Stimulated activated CD8-positive, alpha-beta memory T cell treated with anti-CD3 and anti-CD28 coated beads, Interleukin-7, amount 100 ng/mL, for 1 hour (primary cell): ENCODE measurements at places on chromosomes 3 and 15.

GRCh38 chr3:157775446-157775845, 272.2 kb upstream of the VEPH1 start:
- DNase-seq, result no peak

GRCh38 chr15:32970847-32971246, 223.7 kb downstream of the FMN1 start:
- DNase-seq, result no peak

GRCh38 chr3:122390665-122391064, 6.7 kb downstream of the FAM162A start:
- no peak for DNase-seq

- no peak for DNase-seq
Measured at GRCh38 chr3:24683633-24684384, 189.2 kb upstream of the THRB start.

- no peak for DNase-seq
Measured at GRCh38 chr3:163809540-163809993, 1268.7 kb downstream of the SI start.

DNA sequence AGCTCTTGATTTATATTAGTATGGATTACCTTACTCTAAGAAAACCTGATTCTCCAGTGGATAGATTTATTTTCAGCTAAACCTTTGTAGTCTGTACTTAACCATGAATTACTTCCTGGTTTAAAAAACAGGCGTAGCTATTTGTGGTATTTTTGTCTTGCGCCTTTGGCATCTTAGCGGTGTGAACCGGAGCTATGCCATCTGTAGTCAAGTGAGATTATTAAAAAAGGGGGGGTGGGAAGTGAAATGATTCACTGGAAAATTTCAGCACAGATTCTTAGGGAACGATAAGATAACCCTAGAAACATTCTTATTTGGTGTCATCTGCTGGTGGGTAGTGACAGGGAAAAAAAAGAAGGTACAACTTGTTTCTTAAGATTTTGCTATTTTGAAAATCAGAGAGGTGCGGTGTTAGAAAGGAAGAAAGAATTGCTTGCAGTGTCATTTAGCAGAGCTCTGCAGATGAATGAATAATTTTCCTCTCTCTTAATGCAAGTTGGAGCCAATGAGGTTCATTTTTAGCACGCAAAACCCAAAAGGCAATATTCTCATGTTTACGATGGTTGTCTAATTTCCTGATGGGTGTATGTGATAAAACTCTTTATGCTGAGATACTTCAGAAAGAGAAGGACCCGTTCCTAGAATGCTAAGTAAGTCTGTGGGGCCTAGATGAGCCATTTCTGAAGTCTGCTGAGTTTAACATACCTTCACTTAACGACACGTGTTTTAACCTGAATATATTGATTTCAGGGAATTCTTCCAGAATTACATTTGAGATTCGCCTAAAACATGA, 44.0 kb downstream of the PSMD6 start:
- DNase-seq, result no peak

DNA sequence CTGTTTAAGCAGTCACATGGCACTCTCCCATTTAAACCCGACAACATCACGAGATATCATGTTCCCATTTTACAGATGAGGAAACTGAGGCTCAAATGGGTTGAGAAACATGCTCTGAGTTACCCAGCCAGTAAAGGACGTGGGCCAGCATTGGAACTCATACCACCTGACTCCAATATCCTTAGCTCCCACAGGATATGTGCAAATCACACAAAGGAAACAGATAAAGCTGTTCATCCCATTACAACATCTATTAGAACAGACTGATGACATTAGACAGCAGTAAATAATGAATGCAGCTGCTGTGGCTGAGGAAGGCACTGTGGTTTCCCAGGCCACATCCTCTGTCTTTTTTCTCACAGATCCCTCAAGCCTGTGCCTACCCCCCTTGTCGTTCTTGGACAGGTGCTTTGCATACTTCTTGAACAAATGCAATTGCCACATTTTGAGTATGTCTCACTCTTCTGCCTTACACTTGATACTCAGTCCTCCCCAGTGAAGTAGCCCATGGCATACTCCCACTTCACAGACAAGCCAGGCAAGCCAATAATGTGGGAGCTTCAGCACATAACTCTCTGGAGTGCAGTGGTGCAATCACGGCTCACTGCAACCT, 17.7 kb downstream of the FRMD4B start:
- no peak for DNase-seq

- no peak for DNase-seq
Measured at GRCh38 chr3:136181741-136182140, 14.4 kb downstream of the MSL2 start.

DNA sequence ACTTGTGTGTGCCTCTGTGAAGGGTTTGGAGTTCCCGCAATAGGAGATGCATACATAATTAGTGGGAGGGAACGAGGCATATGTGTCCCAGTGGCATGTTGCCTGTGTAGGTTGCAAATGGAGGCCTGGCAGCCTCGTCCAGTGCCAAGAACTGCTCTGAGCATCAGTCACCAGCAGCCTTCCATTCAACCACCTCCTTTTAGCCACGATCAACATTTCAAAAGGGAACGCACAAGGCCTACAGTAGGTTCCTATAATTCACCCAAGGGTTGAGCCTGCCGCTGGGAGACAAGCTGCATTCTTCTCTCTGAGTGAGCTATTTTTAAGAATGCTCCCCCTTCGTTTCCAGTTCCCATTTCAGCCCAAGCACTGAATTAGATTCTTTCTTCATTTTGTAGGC, 78.8 kb upstream of the CTNNB1 start:
- no peak for DNase-seq

DNA sequence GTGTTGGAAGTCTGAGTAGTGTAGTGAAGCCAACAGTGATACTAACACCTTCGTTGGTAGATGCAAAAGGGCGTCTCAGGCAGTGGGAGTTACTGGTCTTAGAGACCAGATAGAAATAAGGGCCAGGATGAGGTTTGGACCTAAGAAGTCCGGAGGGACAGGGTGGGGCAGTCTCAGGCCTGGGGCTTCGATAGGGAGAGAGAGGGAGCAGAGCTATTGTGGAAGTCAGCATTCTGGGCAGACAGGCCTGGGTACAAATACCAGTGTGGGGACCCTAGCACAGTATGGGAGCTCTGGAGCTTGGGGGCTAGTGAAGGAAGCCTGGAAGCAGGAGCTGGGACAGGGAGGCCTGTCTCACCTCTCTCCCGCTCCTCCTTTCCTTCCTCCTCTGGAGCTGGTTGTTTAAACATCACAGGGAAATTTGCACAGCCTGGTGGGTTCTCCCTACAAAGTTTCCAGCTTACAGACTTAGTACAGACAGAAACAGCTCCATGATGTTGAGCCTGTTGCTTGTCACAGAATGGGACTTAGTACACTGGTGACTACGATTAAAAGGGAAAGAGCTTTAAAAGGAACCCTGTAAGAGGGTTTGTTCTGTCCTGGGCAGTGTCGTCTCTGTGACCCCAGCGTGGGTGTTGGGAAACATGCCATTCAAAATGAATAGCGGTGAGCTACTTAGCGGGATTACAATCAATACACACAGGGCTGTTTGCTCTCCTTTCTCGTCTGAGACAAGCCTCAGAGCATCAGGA, 76.4 kb upstream of the TNFAIP8L3 start:
- DNase-seq, result no peak

DNA sequence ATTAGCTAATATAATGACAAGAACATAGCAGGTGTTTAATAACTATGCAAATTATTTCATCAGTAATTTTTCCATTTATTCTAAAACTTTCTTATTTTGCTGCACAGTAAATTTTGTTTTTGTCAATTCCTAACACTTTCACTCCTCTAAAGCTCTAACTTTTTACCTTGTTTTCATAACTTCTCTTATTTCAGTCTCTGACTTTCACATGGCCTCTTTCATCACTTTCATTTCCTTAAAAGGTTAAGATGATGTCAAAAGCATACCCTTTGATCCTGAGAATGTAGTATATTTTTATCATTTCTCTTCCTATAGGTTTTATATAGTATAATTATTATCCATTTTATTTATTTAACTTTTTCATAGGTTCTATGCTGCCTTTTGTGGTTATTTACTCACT, 1325.8 kb upstream of the ALCAM start:
- DNase-seq, result no peak

GRCh38 chr3:119939077-119939476, 155.2 kb downstream of the GSK3B start:
- no peak for DNase-seq

GRCh38 chr3:28916713-28917499, 364.0 kb upstream of the RBMS3 start:
- DNase-seq, result no peak

DNA sequence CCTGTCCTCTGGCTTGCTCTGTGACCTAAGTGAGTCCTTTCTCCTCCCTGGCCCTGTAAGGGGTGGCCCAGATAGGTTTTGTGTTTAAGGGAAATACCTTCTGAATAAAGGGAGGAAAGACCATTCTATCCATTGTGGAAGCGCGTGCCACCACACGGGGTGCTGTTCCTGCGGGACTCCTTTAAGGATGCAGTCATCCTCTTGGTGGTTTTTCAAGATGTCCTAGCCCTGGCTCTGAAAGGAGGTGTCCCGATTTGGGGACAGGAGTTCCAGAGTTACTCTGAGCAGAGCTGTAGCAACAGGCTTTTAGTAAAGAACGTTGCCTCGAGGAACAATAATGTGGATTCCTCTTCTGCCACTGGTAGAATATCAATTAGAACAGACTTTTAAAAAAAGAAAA, 9.6 kb downstream of the SLC6A6 start:
- no peak for DNase-seq

- no peak for DNase-seq
Measured at GRCh38 chr15:96893159-96893906, 562.8 kb downstream of the NR2F2 start.

GRCh38 chr3:102174312-102174712, 260.5 kb upstream of the ZPLD1 start:
- no peak for DNase-seq

DNA sequence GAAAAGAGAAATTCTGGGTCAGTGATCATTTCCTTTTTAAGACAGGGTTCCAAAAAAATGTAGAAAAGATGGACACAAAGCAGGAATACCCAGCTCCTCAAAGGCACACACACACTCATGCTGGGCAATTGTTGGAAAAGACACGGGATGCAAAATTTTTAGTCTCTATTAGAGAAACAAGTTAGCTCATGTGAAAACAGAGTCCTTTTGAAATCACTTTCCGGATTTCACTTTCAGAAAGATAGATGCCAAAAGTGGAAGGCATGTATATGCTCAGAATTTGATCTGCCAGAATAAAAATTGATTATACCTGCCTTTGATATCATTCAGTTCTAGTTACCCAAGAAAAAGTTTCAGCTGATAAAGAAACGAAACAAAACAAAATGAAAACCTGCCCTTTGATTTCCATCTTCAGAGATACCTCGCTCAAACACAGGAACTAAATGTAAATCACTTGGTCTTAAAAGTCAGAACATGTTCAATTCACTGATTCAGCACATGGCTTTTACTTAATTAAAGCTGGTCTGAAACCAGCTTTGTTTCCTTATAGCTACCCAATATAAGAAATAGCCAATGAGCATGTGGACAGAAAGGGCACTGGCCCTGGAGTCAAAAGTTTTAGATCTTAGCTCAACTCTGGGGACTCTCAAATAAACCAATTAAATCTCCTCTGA, 52.8 kb downstream of the PLD1 start:
- no peak for DNase-seq

DNA sequence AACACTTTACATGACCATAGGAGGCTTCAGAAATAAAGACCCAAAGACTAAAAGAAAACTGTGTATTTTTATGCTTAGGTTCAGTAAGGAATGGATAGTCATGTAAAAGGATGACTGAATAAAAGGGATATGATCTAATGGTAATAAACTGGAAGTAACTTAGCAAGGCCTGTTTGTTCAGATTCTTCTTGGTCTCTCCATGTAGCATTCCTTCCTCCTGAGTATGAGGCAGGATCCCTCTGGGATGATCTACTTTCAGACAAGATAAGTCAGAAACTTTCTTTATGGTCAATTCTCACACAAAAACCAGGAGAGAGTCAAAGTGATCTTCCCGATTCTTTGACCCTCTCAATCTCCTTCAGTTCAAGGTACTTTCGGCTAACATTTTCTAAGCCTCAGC, 340.8 kb upstream of the DCBLD2 start:
- DNase-seq, result no peak

DNA sequence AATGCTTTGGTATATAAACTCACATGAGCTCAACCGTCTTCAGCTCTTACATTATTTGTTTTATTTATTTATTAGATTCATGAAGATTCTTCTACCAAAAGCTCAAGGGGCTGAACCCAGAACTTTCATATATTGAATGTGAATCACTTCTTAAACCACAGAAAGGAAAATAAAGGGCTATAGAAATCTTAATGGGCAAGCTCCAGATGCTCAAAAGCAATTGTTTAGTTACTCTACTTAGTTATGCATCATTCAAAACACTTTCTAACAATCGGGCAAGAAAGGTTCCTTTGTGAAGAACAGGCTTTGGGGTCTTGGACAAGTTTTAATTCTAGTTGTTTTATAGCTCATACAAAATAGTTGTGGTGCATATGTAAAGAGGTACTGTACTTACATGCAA, 380.2 kb downstream of the TIGIT start:
- no peak for DNase-seq

GRCh38 chr15:48566668-48567067, 78.8 kb downstream of the FBN1 start:
- no peak for DNase-seq

GRCh38 chr3:42680271-42680670, 5.1 kb upstream of the KLHL40 start:
- no peak for DNase-seq

- no peak for DNase-seq
Measured at GRCh38 chr3:138440596-138440995, 6.2 kb downstream of the ESYT3 start.

DNA sequence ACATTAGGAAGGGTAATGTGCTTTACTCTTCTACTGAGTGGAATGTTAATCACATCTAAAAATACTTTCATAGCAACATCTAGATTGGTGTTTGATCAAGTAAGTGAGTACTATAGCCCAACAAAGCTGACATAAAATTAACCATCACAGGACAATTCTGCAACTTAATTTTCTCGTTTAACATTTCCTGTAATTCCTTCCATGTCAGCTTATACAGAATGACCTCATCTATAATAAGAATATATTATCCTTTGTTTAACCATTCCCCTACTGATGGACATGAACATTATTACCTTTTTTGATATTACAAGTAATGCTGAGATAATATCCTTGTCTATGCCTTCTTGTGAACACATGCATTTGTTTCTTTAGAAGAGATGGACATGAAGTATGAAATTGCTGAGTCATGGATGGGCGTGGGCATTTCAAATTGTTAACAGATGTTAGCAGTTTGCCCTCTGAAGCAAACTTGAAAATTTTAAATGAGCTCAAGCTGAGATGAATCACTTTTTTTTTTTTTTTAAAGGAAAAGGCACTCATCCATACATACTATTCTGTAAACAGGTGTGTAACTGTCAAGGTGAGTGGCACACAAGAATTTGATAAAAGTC, 85.1 kb downstream of the OXNAD1 start:
- no peak for DNase-seq
